ENCODE measurements at places on chromosomes 6 and 20.

DNA sequence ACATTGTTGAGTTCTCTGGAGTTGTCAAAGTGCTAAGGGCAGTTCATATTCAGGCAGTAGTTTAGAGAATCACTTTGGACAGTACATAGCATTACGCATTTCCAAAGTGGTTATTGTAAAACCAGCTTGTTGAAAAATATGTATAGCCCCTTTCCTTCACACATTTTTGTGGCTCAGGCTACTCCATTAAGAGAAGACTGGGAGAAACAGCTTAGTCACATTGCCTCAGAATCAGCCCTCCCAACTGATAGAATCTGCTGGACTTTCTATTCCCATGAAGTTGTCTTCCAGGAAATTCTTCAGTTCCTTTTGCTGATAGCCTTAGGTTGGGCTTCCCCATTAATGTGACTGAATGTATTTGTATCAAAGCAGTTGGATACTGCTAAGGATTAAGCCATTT, 39.5 kb upstream of the HDGFL1 start:
- DNase-seq: no peak

- no peak for DNase-seq
Measured at GRCh38 chr6:35962779-35963560, 42.1 kb upstream of the SRPK1 start.

DNA sequence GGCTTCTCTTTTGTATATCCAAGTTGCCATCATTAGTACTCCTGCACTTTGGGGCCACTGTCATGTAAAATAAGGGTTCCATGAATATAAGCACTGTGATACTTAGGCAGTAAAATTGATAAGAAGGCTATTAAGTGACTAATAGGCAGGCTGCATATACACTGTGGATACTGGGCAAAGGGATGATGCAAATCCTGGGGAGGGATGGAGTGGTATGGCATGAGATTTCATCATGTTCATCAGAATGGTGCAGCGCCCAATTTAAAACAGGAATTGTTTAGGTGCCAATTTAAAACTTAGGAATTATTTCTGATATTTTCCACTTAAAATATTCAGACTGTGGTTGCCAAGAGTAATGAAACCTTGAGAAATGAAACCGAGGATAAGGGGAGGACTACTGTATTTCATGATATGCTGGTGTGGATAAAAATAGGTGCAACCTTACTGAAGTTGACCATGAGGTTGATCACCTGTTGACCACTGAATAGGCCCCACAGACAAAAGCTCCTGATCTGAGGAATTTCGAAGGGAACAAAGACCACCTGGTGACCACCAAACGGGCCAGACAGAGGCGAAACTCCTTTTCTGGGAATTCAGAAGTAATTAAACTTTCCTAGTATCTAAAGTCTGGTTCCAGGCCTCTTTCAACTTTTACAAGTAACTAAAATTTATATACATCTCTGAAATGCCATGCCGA, 4.9 kb upstream of the TRIM39 start:
- no peak for DNase-seq

DNA sequence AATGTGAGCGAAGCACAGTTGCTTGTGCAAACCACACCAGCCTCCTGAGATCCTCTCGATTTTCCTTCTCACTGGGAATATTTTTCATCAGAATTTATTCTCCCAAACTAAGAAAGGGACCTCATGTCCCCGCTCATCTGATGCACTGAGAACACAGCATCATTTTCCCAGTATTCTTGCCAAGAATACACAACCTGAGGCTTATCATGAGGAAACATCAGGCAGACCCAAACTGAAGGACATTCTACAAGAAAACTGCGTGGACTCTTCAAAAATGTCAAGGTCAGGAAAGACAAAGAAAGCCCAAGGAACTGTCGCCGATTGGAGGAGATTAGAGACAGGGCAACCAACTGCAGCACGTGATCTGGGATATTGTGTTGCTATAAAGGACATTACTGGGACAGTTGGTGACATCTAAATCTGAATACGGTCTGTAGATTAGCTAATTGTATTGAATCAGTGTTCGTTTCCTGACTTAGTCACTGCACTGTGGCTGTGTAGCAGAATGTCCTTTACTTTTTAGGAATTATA, 72.3 kb downstream of the SNX5 start:
- no peak for DNase-seq

DNA sequence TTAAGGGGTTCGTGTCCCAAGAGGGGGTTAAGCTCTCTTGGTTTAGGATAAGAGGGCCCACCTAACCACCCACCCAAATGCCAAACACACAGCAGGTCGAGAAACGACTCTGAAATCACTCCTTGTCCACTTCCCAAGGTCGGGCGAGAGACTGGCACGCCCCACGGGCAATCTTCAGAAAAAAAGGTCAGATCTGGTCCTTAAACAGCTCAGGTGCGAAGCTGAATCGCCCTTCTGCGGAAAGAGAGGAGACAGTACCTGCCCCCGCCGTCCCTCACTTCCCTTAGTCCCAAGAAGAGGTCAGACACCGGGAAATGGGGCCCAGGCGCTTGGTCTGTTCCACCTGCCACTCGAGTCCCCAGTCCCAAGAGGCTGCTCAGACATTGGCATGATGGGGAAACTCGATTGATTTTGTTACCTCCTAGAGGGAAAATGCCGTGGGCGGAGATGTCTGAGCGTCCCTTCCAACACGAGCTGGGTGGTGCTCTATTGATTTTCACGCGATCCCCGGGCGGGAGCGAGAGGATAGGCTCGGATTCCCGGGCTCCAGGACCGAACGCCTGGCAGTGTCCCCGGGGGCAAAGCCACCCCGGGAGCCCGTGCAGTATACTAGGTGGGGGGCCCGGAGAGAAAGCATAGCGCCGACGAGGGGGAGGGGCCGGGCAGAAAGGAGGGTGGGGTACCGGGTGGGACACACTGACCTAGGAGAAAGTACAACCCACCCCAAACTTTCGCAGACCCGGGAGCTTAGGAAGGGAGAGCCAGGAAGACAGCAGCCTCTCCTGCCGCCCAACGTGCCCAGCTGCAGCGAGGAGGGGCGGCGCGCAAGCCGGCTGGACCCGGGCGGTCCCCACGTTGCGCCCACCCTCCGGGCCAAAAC, 1.1 kb upstream of the SAMD5 start:
- no peak for DNase-seq

DNA sequence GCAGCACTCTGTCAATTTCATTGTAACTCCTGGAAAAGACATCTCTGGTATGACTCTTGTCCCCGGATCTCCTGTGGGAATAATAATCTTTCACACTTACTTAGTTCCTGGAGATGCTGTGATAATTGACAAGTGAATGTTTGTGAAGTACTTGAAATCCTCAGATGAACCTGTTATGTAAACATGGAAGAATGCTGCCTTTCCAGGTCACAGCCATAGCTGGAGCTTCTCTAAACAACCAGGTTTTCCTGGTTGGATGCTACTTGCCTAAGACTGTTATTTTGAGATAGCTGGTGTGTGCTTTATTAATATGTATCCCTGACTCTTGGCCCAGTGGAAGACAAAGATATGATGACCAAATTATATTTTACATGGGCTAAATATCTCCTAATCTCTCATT, 228.6 kb downstream of the KCNQ5 start:
- no peak for DNase-seq

DNA sequence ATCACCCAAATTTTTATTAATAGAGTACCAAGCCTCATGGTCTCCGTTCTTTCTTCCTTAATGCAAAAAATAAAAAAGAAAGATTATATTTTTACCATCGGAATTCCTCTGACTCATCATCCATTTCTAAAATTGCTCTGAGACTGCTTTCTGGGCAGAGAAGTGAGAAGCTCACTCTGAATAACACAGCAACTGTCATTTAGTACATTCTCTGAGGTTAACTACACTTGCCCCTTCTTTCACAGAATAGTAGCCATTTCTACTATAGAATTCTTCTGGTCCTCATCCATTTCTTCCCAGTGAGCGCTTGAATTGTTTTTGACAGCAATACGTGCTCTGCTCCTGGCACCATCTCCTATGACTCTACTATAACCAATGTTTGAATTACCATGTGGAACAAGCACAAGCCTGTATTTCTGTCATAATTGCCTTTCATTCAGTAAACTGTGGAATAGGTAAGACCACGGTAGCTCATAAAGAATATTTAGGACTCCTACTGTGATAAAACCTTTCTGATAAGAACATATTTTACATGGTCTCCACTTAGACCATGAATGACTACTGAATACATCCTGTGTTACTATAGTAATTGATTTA, 435.5 kb upstream of the NRSN1 start:
- DNase-seq: no peak

GRCh38 chr20:31841928-31842327, 3.5 kb downstream of the FOXS1 start:
- DNase-seq: no peak

- peak; percentile 57 for DNase-seq
Measured at GRCh38 chr6:16332175-16332542, 93.8 kb downstream of the GMPR start.

GRCh38 chr6:124823240-124824111, 138.8 kb upstream of the RNF217 start:
- DNase-seq: no peak

GRCh38 chr6:143731789-143732188, 54.0 kb downstream of the PHACTR2 start:
- no peak for DNase-seq

DNA sequence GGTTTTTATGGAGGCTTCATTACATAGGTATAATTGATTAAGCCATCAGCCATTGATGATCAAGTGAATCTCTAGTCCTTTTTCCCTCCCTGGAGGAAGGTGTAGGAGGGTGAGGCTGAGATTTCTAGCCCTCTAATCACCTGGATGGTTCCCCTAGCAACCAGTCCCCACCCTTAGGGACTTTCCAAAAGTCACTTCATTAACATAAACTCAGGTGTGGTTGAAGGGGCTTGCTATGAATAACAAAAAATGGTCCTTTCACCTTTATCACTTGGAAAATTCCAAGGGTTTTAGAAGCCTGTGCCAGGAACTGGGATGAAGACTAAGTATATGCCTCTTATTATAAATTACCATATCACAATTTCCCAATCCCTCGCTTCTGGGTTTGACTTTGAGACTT, 40.4 kb downstream of the SMPDL3A start:
- no peak for DNase-seq
